ENCODE measurements at places on chromosomes 6 and 20.

- DNase-seq = no peak
Observed at GRCh38 chr6:34509782-34510181, 43.9 kb downstream of the PACSIN1 start.

DNA sequence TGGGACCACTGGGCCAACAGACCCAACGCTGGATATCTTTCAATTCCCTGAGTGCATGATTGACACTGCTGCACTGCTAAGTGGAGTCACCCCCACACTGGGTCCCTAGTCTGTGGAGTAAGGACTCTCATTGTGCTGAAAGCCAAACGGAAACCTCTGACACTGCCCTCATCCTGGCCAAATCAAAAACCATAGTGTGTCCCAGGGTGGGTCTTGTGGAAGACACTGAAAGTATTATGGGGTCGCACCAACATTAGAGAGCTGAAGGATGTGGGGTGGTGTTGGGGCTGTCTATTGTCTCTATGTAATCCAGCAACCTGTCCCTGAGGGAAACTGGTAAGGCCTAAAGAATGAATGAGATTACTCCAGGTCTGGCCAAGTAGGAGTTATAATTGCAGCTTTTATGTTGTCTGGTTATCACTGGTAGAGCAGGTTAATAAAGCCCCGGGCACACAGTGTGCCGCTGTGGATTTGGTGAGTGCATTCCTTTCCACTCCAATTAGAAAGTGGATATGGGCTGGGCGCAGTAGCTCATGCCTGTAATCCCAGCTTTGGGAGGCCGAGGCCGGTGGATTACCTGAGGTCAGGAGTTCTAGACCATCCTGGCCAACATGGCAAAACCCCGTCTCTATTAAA is 57.9 kb downstream of the HLA-A start:
- DNase-seq = no peak

- no peak for DNase-seq
Observed at GRCh38 chr6:167469672-167470071, 144.8 kb downstream of the TTLL2 start.

DNA sequence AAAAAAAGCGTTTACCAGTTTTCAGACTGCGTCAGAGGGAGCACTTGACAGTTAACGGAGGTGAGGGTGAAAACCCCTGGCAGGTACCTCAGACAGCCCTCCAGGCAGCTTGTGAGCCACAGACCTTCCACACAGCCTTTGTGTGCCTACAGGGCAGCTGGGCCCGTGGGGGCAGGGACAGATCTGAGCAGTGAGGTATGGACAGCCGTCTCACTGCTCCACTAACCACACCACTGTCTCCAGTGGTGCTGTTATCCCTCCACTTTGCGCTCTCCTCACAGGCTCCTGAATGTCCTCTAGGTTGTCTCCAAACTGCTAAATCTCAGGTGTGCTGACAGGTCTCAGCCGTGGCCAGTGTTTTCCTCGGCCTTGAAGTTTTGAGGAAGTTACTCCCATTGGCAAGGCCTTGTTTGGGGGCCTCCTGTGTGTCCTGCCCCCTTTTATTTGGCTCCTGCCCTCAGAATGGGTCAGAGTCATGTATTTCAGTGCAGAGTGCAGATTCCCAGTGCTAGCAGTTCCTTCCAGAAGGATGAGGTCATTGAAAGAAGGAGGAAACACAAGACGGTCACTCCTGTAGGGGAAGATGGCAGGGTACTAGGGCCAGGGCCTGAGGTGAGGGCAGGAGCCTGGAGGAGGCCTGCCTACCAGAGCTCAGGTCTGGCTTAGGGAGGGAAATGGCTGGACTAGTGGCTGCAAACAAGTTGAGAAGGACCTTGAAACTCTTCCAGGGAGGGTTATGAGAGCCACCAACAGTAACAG is 11.8 kb downstream of the GFRA4 start:
- DNase-seq = no peak

DNA sequence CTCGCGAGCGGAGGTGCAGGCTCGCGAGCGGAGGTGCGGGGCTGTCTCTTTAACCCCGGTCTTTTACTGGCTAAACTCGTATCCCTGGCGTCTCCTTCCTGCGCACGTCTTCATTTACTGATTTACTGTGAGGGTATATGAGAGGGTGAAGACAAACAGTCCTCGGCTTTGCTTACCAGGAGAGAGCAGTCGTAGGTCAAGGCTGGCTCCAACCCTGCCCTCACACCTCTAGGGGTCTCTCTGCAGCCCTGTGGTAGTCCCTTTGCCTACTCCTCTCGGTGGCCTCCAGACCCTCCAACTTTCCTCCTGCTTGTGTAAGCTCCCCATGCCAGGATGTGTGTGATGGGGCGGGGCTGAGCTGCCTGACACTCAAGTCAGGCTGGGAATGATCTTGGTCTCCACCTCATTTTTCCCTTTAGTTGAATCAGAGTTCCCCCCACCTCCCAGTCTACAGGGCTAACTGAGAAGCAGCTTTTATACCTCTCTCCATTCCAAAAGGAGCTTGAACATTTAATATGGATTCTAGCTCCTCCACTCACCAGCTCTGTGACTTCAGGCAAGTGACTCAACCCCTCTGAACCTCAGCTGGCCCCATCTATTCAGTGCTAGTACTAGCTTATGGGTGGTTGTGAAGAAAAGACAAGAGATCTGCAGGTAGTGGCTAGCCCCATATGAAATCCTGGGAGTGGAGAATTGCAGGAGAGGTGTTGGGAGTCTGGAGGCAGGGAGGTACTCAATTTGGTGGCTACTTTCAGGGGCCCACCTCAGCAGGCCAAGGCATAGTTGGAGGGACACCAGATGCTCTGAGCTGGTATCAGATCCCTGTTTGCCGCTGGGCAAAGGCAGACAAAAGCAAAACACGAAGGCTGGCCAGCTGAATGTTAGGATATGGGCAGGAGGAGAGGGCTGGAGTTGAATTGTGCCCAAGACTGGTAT is 902 bp downstream of the SLC29A1 start:
- no peak for DNase-seq

GRCh38 chr6:63581355-63582013 is 9.2 kb downstream of the LOC128125822 start:
- DNase-seq = no peak

GRCh38 chr6:13417431-13417830 is 70.0 kb downstream of the GFOD1 start:
- no peak for DNase-seq

DNA sequence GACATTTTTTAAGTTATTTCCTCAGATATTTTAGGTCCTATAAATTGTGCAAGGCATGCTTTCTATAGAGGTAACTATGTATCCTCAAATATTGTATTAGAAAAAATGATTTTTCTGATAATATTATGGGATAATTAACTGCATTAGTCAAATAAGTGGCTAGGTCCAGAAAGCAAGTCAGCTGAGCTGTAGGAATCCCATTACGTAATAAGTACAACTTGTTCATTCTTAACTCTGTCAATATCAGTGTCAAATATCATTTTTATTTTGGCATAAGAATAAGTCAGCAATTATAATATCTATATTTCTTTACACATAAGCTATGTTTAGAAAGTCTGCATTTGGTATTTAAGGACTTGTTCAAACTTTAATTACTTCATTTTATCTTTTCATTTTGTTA is 830.9 kb upstream of the GJE1 start:
- DNase-seq = no peak

- DNase-seq = no peak
Observed at GRCh38 chr20:9225879-9226278, 157.0 kb downstream of the PLCB4 start.

DNA sequence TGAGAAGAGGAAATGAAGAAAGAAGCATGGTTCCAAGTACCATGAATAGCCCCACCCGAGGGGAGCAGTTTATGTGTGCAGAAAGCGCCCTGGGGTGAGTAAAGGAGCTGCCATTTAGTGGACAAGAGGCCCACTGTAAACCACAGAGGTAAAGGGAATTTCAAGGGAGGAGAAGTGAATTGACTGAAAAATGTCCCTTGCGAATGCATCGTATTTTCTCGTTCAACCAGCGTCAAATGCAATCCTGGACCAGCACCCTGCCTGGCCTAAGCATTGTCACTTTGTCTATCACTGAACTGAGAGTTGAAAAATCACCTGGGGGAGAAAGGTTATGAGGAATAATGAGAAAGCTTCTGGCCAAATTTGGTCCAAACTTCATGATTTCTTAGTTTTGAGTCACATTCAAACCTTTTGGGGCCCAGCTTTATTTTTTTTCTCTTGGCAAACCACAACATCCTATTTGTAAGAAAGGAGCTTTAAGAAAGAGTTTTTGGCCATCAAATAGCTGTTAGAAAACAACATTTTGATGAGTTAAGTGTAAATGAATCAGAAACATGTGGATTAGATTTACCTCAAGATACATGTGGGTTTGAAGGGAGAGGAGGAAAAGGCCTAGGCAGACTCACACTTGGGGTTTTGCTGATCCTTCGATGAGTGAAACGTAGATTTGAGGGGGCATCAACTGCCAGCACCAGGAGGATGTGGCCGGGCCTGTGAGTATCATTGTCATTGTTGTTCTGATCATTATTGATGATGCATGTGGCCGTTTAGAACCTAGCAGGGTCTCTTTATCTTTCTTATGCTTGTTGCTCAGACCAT is 214.0 kb downstream of the CLIC5 start:
- DNase-seq = no peak

DNA sequence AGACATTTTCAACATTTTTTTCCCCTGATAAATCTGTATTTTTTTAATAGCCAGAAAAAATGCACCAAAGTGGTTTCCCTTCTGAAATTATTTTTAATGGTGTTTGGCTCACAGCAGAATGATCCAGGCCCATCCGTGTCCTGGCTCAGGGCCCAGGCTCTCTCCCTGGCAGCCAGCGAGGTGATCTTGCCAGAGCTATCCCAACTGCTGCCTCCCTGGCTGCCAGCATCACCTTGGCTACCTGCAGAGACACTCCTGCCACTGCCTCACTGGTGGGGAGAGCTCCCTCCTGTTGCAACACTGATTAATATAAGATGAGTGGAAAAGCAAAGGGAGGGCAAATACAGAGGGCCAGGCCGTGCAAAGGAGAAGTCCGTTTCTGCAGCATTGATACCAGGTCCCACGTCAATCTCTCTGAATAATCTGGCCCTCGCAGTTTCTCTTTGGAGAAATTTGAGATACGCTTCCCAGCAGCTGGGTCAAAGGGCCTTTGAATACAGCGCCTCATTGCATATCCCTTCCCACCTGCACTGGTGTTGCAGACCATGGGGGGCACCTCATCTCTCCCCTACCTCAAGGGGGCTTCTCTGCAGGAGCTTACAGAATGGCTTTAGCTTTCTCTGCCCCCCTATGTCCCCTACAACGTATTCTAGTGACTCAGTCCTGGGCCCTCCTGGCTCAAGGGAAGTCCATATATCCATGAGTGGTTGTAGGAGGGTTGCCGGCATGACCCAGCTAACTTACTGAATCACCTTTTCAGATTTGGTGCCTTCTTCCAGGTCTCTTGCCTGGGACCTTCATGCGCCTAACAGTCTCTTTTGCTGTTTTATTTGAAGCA is 12.8 kb upstream of the DSTN start:
- DNase-seq = peak; percentile 39

GRCh38 chr6:138555421-138555988 is 56.2 kb upstream of the NHSL1 start:
- peak; percentile 65 for DNase-seq

DNA sequence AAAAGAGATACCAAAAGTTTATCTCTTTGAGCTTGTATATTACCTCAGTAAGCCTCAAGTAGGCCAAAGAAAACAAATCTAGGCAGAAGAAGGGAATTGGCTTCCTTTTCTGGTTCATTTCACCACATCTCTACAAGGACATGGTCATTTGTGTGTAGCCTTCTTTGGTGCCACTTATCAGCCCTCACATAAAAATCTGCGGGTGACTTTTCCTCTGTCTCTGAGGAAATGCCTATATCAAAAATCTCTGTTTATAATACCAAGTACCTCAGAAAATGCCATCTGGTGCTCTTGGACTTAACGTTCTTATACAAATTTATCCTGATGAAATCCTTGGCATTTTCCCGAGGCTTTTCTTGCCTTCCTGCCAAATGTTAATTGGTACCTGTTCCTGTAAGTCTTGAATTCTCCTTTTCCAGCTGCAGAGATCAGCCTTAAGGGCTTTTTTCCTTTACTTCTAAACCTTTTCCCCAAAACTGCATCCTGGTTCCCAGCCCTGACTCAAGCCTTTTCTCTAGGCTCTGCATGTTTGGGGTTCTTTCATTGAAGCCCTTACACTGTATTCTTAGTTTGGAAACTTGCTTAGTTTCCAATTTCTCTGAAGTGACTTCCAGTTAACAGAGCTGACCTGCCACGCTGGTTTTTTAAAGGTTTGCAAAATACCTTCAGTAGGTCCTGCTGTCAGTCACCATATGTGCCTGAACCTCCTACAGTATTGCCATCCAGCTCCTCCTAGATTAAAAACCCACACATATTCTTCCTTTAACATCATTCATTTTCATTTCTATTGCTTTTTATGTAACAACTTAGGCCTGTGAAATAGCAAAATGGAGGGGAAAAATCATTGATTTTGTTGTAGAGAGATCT is 191.2 kb upstream of the PREP start:
- DNase-seq = no peak

GRCh38 chr6:3984494-3984893 is 94.4 kb downstream of the FAM217A start:
- no peak for DNase-seq

DNA sequence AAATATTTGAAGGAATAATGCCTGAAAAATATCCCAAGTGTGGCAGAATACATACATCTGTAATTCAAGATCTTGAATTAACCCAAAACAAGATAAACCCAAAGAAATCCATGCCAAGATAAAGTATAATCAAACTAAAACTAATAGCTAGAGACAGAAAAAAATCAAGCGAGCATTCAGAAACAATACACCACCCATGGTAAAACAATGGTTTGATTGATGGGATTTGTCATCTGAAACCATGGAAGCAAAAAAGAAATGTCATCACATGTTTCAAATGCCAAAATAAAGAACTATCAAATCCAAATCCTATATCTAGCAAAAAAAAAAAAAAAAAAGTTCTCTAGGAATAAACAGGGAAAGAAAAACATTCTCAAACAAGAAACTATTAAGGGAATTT is 5.1 kb upstream of the DEFB127 start:
- no peak for DNase-seq

- no peak for DNase-seq
Observed at GRCh38 chr6:159714404-159714803, 12.9 kb upstream of the WTAP start.

DNA sequence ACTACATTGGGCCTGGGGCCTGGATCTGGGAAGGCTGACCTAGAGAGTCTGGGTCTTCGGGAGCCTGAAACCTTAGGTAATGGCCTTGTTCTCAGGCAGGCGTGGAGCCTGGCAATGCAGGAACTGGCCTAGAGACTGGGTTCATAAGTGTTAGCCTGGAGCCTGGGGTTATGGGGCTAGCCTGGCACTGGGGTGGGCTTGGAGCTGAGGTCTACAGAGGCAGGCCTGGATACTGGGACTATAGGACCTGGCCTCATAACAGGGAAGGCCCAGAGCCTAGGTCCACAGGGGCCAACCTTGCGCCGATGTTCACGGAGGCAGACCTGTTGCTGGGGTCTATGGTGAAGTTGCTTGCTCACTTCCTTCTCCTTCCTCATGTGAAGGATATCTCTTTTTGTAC is 843.8 kb upstream of the GJE1 start:
- no peak for DNase-seq

GRCh38 chr6:85126485-85127167 is 323.3 kb upstream of the NT5E start:
- peak; percentile 70 for DNase-seq

GRCh38 chr20:677957-678356 is 2.4 kb upstream of the SCRT2 start:
- no peak for DNase-seq
